ENCODE measurements at places on chromosomes 11 and 22. TPM values are rescaled to one million over a fixed set of nuclear protein-coding genes. Genes with fewer than 3 reads are reported as not detected.
A peak's percentile ranks its signal among the peaks of the same experiment; 100 is the strongest.

Gene C22orf42
- total RNA-seq = not detected

- no peak for DNase-seq
Observed at GRCh38 chr11:129451524-129451923, 75.9 kb downstream of the BARX2 start.

GRCh38 chr11:107689317-107690202 lies 22.3 kb downstream of the SLN start:
- DNase-seq = peak; percentile 60

DNA sequence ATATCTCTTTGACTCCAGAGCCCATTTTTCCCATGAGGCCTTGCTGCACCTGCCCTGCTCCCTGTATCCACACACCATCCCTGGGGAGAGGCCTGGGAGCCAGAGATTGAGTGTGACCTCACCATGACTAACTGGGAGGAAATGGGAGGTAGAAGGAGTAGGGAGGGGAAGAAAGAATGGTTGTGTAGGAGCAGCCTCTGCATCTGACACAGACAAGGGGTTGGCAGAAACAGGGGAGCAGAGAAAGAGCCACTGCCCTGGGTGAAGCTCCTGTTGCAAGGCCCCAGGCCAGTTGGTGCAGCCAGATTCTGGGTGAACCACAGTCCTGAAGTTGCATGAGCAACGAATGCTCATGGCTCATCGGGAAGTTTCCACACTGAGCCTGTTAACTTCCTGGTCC lies 32.4 kb downstream of the POU2F3 start:
- no peak for DNase-seq

DNA sequence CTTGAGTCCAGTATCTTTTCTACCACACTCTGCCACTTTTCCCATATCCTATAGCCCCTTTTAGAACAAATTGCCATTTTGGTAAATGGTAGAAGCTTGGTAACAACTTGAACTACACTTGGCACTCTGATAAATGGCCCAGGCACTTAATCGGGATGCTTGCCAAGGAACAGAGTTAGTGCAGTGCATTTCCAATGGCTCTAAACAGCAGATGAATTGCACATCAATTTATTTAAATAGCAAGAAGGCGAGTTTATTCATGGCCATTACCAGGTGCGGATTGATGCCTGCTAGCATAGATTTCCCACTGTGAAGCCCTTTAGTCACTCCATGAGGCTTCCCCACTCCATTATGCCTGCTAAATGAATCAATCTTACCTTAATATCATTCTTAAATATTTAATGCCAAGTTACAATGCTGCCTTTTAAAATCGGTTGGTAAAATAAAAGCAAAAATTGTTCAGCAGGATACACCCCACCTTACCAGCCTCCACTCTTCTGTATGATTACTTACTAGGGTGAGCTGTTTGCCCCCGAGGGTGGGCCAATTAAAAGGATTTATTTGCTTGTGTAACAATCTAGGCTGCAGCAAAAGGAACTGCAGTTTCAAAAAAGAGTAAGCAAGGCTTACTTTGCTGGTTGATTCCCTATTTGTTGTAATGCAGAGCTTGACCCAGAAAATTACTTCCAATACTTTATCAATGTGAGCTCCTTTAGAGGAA lies 136.0 kb upstream of the ARHGAP42 start:
- no peak for DNase-seq

DNA sequence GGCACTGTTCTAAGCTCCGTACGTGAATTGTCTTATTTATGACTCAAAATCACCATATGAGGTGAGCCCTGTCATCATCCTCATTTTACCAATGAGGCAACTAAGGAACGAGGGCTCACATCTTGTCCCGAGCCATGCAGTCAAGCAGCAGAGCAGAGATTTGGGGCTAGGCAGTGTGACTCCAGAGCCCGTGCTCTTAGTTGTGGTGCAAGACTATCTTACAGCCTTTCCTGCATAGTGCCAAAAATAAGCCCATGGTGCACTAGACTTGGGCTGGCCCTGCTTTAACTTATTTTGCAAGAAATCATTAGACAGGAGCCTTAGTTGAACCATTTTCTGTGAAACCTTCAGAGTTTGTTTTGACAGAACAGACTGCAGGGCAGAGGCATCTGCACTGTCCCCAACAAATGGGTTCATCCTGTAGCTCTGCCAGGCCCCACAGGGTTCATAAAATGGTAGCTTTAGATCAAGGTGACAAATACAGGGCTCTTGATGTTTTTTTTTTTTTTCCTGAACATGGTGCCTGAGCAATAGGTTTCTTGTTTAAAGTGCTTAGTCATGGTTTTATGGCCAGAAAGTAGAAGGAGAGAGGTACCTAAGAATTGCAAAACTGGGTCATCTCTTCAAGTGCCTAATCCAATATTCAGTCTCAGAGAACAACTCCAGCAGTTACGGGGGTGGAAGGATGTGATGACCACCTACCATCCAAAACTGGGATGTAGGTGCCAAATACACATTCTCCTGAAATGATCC lies 56.6 kb downstream of the BMAL1 start:
- no peak for DNase-seq
